ENCODE measurements at places on chromosomes 11 and 22.

DNA sequence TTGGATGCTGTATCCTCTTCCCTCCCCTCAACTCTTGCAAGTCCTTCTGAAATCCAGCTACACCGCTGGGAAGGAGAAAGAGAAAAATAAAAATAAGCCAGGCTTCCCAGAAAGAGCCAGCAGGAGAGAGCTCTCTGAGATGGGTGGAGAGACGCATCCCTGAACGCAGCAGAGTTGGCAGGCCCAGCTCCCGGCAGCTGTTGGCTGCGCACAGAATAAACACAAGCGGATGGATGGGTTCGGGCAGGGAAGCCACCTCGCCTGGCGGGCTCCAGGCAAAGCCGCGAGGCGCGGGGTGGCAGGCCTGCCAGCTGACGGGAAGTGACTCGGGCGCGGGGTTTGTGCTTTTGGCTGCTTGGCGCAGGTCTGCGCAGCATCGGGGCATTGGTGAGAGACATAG lies 537.7 kb downstream of the MIAT start:
- DNase-seq = no peak
- H3K27ac ChIP-seq = no peak overlapping the region
- no peaks in the 10 kb centered on the region for H3K36me3 ChIP-seq
- H3K4me1 ChIP-seq = peaks cover 27% of the 10 kb centered on the region

GRCh38 chr11:17687946-17688670 lies 31.3 kb upstream of the MYOD1 start:
- H3K27me3 ChIP-seq = peaks cover 49% of the 10 kb centered on the region
- H3K36me3 ChIP-seq = no peaks in the 10 kb centered on the region
- no peaks in the 10 kb centered on the region for H3K4me1 ChIP-seq
- DNase-seq = no peak
- no peak overlapping the region for H3K27ac ChIP-seq

DNA sequence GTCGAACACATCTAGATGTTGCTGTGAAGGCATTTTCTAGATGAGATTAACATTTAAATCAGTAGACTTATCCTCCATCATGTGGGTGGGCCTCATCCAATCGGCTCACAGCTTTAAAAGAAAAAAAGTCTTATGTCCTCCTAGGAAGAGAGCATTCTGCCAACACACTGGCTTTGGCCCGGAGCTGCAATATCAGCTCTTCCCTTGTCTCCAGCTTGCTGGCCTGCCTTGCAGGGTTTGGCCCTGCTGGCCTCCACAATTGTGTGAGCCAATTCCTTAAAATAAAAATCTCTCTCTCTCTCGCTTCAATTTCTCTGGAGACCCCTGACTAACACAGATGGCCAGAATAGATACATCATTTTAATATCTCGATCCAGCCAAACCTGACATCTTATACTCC lies 13.1 kb upstream of the ABCC8 start:
- no peak for DNase-seq
- no peaks in the 10 kb centered on the region for H3K4me1 ChIP-seq
- no peaks in the 10 kb centered on the region for H3K36me3 ChIP-seq

- no peak overlapping the region for H3K4me3 ChIP-seq
- H3K36me3 ChIP-seq = no peaks in the 10 kb centered on the region
- DNase-seq = peak; percentile 24
- no peak overlapping the region for H3K27ac ChIP-seq
- no peaks in the 10 kb centered on the region for H3K4me1 ChIP-seq
Measured at GRCh38 chr11:133134314-133135173, 397.8 kb downstream of the OPCML start.

GRCh38 chr11:81916451-81916850 lies 817.2 kb downstream of the FAM181B start:
- DNase-seq = no peak
- no peak overlapping the region for H3K27ac ChIP-seq
- H3K36me3 ChIP-seq = no peaks in the 10 kb centered on the region
